ENCODE measurements at places on chromosomes 5 and 9.

DNA sequence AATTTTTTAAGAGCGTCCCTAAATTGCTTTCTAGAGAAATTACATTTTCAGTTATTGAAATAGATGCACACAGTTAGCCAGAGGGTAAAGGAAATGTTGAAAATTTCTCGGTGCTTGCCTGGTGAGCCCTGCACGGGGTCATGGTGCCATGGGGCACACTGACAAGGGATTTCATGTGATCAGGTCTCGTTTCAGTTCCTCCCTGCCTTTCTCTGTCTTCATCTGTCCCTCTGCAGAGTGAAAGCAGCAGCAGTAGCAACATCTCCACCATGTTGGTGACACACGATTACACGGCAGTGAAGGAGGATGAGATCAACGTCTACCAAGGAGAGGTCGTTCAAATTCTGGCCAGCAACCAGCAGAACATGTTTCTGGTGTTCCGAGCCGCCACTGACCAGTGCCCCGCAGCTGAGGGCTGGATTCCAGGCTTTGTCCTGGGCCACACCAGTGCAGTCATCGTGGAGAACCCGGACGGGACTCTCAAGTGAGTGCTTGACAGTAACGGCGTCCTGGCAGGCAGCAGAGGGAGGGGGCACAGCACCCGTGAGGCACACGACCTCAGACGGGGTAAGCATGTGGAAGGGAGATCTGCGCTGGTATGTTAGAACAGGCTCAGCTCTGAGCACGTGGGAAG lies 89.1 kb upstream of the OTULINL start:
- no peak for DNase-seq

GRCh38 chr5:457195-457961 lies 14.4 kb downstream of the EXOC3 start:
- DNase-seq = no peak

DNA sequence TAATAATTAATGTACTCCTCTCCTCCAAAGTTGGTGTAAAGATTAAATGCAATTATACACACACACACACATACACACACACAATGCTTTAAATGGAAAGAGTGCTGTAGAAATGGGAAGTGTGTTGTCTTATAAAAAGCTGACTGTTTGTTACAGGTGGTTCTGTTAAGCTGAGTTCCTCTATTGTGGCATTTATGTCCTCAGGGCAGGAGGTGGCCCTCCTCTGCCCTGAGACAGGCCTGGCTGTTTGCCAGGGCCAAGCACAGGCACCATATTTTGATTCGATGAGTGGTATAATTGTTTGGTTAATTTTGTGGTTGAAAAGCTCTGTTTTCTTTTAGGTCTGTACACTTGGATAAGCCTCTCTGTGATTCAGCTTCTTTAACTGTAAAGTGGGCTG lies 573.9 kb downstream of the KIF4B start:
- peak; percentile 52 for DNase-seq

DNA sequence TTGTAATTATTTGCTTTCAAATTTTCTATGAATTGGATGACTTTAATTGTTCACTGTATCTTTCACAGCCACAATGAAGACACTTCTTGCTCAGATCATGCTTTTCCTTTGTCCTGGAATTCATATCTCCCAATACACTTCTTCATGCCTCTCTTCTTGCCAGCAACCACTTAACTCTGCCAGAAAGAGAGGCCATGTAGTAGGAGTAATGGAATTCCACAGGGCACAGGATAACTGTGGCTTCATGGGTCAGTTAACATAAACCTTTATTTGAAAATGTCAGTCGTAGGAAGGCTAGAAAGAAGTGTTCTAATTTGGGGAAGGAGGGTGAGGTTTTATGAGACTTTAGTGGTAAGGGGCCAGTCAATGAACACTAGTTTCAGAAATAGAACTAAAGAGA lies 190.3 kb downstream of the TMEM167A start:
- no peak for DNase-seq

GRCh38 chr5:135340568-135340967 lies 58.5 kb downstream of the MACROH2A1 start:
- DNase-seq = no peak

- DNase-seq = no peak
These were observed 33.1 kb downstream of the ALDH7A1 start for GRCh38 chr5:126561908-126562307.

- no peak for DNase-seq
These were observed 577.5 kb upstream of the WWC1 start for GRCh38 chr5:167713896-167714295.

- no peak for DNase-seq
These were observed 7.5 kb upstream of the FST start for GRCh38 chr5:53472720-53473510.

GRCh38 chr9:91004484-91004883 lies 202.9 kb downstream of the SYK start:
- DNase-seq = no peak

DNA sequence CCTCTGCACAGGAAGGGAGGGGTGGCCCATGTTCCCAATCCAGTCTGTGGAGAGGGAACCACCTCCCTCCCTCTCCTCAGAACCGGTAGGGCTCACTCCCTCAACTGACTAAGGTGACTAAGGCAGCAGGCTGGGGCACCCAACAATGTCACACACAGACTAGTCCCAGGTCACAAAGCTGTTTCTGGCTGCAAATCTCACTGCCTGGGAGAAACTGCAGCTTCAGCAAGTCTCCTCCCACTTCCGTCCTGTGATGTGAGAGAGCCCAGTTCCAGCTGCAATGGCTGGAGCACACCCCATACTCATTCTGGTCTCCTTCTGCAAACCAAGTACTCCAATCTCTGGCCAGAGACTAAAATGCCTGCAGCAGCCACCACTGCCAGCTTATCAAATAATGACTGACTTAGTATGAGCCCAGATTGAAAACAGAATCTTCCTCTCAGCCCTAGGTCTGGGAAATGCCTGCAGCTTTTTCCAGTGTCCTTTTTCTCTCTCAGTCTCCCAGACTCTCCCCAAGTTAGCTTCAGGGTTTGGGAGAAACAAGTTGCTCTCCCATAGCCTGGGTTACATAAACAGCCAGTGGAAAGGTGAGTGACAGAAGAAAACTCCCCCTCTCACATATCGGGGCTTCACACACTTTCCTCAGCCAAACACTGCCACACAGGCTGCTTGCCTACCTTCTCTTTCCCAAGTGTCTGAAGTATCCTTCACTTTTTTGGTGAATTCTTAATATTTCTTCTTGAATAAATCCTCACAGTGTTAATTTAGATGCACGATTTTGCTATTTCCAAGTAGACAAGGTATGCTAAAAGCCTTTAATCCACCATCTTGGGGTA lies 247.4 kb upstream of the RASA1 start:
- DNase-seq = no peak

DNA sequence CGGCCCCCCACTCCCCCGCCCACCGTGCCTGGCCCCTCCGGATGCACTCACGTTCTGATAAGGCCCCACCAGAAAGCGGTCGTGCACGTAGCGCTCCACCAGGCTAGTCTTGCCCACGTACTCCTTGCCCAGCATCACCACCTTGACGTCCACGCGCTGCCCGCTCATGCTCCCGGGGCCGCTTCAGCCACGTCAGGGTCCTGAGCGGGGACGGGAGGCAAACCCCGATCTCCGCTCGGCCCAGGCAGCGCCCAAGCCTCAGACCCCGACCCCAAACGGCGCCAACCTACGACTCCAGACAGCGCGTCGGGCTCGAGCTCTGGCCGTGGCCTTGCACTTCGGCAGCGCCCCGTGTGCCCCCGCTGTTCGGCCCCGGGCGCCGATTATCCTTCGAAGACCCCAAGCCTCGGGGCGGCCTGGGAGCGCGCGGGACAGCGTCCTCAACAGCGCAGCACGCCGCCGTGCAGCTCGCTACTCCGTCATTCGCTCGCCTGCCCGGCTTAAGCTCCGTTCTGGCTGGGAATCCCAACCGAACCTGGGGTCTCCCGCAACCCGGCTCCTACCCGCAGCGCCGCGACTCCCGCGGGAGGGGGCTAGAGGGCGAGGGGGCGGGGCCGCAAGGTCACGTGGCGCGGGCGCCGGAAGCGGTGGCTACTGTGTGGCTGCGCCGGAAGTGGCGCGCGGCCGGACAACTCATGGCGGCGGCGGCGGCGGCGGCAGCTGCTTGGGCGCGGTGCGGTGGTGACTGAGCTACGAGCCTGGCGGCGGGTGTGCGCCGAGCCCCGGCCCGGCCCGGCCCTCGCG lies at the start of the genes PRELID1 and RAB24:
TSS of gene PRELID1 (plus strand) at position 679 of the 804 bp plus-strand sequence. CDS start 187 bp downstream, outside the sequence.
TSS of gene RAB24 (minus strand) at position 599 of the 804 bp plus-strand sequence. CDS start at position 168, 431 bp downstream.
- peak; percentile 78 for DNase-seq

- no peak for DNase-seq
These were observed 146.3 kb upstream of the RASEF start for GRCh38 chr9:83209188-83209731.

GRCh38 chr9:5915438-5915837 lies 24.7 kb downstream of the MLANA start:
- no peak for DNase-seq

DNA sequence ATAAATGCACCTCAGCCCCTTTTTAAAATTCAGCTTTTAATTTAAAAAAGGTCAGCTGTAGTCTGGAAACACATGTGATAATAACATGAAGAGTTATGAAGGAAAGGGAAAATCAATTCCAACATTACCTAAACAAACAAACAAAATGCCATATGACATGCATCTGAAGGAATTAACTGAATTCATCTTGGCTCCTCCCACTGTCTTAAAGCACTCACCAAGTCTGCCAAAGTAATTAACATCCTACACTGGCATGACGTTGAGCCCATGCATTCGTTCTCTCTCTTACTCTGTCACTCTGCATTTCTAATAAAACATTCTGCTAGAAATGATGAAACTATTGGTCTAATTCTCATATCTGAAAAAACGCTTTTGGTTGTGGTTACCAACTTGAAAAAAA lies 37.7 kb downstream of the TSSK1B start:
- no peak for DNase-seq

DNA sequence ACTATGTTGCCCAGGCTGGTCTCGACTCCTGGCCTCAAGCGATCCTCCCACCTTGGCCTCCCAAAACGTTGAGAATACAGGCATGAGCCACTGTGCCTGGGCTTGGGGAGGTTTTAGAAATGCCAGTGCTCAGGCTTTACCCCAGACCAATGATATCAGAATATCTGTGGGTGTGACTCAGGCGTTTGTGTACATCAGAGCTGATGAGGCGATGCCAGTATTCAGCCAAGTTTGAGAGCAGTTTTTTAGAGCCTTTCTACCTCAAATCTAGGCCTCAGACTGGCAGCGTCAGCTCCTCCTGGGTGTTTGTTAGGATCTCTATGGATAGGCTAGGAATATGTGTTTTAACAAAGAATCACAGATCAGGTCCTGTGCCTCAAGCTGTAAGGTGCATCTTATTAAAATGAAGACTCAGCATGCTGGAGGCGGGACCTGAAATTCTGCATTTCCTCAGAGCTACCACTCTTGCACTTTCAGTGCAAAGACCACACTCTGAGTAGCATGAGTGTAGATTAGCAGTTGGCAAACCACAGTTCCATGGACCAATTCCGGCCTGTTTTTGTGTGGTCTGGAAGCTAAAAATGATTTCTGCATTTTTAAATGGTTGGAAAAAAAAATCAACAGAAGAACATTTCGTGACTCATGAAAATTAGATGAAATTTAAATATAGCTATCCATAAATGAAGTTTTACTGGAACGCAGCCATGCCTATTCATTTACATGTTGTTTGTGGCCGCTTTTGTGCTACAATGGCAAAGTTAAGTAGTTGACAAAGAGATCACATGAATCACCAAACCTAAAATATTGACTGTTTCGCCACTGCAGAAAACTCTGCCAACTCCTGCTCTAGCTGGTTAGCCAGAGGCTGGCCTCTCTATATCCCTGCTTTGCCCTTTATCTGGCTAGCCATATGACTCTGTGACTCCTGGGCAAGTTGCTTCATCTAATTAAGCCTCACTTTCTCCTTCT lies 92.2 kb downstream of the KLF4 start:
- DNase-seq = peak; percentile 10

- no peak for DNase-seq
These were observed 213.6 kb upstream of the ANKRD55 start for GRCh38 chr5:56446728-56447127.

DNA sequence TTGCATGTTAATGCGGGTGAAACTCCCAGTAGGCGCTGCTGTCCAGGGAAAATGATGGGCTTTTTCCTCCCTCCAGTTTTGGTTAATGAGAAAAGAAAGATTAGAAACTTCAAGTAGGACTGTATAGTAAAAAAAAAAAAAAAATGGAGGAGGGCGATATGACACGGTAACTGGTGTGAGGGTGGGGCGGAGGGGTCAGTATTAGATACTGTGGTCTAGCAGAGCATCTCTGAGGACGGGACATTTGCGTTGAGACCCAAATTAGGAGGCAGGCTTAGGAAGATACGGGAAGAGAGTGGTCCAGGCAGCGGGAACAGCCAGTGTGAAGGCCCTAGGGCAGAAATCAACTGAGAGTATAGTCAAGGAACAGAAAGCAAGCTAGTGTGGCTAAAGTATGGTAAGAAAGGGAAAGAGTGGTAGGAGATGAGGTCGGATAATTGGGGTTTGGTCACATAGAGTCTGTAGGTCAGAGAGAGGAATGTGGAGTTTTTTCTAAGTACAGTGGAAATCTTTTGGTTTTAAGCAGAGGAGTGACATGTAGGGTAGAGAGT lies 707 bp downstream of the RMND5B start:
- DNase-seq = no peak

GRCh38 chr9:136645903-136646754 lies 16.6 kb upstream of the EGFL7 start:
- no peak for DNase-seq

DNA sequence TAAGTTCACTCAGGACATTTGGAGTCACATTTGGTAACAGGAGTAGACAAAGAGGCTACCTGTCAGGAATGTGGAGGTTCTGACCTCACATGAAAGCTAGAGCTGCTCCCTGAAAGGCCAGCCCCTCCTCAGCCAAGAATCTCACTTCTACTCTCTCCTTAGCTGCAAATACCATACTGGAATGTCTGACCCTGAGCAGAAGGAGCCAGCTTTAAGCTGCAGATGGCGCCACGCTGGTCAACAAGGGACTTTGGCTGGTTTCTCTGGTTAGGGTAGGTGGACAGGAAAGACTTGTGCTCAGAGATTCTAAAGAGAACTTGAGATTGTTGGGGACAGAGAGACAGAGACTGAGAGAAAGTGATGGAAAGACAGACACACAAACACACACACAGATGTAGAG lies 21.9 kb downstream of the ASTN2 start:
- DNase-seq = no peak

- no peak for DNase-seq
These were observed 13.3 kb downstream of the CAMK4 start for GRCh38 chr5:111237470-111237869.

DNA sequence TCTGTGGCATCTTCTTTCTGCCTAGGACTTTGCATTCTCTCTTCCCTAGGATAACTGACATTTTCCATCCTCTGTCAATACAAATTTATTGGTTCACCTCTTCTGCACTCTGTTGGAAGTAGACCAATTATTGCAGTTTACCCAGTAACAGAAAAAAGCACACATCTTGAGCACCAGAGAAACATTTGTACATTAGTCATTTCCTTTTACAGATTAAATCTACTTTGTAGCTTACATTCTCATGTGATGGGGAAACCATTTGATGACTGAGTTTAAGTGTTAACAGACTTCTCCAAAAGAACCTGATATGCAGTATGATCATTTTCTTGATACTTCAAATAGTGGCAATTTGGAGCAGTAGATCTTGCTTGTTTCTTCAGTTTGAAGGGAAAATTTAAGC lies 1098.8 kb downstream of the DTWD2 start:
- no peak for DNase-seq

- peak; percentile 88 for DNase-seq
These were observed 73.0 kb upstream of the DMRTA1 start for GRCh38 chr9:22373636-22374035.

GRCh38 chr5:137366526-137366925 lies 132.6 kb downstream of the SPOCK1 start:
- DNase-seq = no peak

GRCh38 chr5:34957857-34958690 lies 28.7 kb downstream of the DNAJC21 start:
- peak; percentile 25 for DNase-seq

Data from NCI-H2081 (cell line).